ENCODE measurements at places on chromosomes 5 and 9.

- DNase-seq: no peak
Observed at GRCh38 chr5:131389096-131389868, 125.4 kb downstream of the CDC42SE2 start.

GRCh38 chr5:122019919-122020590 lies 58.0 kb downstream of the LOX start:
- no peak for DNase-seq

DNA sequence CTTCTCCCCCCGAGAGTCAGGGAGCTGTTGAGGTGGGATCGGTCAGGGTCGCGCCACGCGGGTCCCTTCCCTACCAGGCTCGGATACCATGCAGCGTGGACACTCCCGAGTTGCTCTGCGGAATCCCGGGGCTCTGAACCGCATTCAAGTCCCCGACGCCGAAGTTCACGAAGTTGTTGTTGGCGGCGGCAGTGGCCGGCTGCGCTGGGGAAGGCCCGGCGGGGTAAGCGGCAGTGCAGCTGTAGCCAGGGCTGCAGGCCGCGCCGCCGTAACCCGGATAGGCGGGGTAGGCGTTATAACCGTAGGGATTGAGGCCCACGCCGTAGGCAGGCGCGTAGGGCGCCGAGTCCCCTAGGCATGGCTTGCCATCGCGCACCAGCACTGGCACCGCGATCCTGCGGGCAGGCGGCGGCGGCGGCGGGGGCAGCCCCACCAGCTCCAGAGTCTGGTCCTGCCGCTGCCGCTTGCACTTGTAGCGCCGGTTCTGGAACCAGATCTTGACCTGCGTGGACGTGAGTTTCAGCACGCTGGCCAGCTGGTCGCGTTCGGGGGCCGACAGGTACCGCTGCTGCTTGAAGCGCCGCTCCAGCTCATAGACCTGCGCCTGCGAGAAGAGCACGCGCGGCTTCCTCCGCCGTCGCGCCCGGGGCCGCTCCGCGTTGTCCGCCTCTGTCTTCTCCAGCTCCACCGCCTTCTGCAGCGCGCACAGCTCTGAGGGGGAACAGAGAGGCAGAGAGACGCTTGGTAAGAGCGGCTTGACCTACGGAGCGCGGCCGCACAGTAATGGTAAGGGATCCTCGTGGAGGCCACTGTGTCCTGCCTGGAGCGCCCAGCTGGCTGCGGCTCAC lies 2.3 kb downstream of the NKX2-5 start:
- no peak for DNase-seq

DNA sequence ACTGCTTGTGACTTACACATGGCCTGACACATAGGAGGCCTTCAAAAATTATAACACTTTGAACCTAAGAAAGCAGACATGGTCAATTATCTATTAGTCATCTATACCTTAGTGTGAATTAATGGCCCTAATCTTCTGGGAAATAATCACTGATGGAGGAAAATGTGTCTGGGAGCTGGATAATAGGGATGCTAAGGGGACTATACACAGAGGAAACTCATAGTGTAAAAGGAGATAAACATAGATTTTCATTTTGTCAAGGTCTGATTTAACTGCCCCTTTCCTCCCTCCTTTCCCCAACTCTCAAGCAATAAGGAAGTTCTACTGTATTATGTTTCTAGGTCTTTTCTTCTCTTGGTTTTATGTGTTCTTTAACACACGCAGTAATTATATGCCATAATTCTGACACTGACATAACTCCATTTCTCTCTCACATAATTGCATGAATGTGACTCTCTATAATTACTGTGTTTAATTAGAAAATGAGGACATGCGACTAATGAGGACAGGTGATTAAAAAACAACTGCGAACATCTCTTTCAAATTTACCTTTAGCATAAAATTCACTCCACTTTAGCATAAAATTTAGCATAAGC lies 18.7 kb upstream of the PRELID2 start:
- DNase-seq: no peak

DNA sequence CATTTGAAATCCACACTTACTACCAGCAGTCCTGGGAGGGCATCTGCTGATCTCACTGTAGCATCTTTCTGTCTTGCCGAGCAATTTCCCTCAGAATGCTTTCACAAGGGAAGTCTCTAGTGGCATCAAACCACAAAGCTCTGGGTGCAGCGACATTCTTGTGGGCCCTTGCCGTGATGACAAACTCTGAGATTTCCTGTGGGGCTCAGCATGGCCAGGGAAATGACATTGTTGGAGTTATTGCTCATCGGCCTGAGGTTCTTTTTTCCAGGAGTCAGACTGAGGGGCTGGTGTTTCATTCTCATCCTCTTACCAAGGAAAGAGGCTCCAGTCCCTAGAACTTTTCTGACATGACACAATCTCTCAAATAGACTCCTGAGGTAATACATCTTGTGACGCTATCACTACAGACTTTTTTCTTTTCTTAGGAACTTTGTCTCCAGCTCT lies 51.4 kb downstream of the PFDN1 start:
- DNase-seq: peak; percentile 50

- no peak for DNase-seq
Observed at GRCh38 chr5:18333841-18334240, 699.6 kb downstream of the TAF11L14 start.

DNA sequence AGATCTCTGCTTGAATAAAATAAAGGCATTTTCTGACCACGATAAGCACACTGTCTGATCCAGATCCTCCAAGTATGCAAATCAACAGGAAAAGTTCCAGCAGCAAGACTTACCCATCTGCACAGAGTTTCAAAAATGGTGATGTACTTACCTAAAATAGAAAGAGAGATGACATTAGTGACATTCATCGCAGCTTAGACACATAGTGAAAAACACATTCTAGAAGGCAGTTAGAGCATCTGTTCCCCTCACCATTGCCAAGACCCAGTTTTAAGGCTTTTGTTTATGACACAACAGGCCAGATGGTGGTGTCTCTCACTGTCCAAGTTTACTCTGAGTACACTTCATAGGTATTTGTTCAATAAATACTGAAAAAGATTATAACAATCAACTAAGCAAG lies 207.7 kb downstream of the PDE4D start:
- DNase-seq: no peak

- no peak for DNase-seq
Observed at GRCh38 chr5:17256171-17256570, 38.7 kb downstream of the BASP1 start.

GRCh38 chr5:156556666-156557406 lies 229.9 kb downstream of the SGCD start:
- DNase-seq: no peak

GRCh38 chr9:95297760-95298159 lies 19.7 kb downstream of the FANCC start:
- DNase-seq: no peak

- DNase-seq: no peak
Observed at GRCh38 chr5:178209334-178210072, 5.2 kb downstream of the HNRNPAB start.

GRCh38 chr5:135995976-135996375 lies 32.8 kb upstream of the TGFBI start:
- DNase-seq: no peak
